ENCODE measurements at places on chromosomes 3 and 15. TPM values are rescaled to one million over a fixed set of nuclear protein-coding genes. Genes with fewer than 3 reads are reported as not detected.

Gene TMEM39A
- 29.6 TPM for polyA plus RNA-seq

Gene CHP1
- polyA plus RNA-seq = 39.2 TPM

Gene CYP8B1
- polyA plus RNA-seq = not detected

Gene NR1I2
- not detected for polyA plus RNA-seq

Gene FOXP1
- polyA plus RNA-seq = 43.3 TPM

Gene PCLAF
- polyA plus RNA-seq = 60.5 TPM

DNA sequence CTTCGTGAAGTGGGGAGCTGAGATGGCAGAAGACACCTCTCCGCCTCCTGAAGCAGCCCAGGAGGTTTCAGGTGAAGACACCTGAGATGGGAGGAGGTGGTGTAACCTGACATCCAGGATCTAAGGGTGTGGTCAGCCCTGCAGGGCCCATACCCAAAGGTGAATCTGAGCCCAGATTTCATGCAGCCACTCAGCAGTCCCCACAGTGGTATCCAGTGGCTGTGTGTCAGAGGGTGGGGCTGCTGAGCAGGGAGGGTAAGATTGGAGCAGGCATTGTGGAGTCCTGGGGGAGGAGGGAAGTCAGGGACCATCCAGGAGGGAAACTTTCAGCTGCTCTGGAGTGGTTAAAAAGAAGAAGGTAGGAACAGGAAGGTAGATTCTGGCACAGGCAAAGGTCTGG lies 46.0 kb upstream of the SMAD6 start:
- no peak for DNase-seq

DNA sequence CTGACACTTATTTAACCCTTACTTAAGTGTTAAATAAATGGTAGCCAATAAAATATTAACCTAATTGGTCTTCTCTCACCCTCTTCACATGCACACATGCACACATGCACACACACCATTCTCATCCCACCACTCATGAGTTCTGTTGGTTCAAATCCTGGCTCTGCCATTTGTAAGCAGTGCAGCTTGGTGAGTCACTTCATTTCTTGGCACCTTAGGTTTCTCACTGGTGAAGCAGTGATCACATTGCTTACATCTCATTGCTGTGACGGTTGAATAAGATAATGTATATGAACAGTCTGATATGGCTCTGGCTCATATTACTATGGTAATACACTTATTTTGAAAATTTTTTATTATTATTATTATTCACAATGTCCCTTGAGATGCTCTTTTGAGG lies 33.8 kb downstream of the RIOX2 start:
- DNase-seq = peak; percentile 49

GRCh38 chr3:51684971-51685751 lies 14.1 kb downstream of the TEX264 start:
- DNase-seq = no peak

DNA sequence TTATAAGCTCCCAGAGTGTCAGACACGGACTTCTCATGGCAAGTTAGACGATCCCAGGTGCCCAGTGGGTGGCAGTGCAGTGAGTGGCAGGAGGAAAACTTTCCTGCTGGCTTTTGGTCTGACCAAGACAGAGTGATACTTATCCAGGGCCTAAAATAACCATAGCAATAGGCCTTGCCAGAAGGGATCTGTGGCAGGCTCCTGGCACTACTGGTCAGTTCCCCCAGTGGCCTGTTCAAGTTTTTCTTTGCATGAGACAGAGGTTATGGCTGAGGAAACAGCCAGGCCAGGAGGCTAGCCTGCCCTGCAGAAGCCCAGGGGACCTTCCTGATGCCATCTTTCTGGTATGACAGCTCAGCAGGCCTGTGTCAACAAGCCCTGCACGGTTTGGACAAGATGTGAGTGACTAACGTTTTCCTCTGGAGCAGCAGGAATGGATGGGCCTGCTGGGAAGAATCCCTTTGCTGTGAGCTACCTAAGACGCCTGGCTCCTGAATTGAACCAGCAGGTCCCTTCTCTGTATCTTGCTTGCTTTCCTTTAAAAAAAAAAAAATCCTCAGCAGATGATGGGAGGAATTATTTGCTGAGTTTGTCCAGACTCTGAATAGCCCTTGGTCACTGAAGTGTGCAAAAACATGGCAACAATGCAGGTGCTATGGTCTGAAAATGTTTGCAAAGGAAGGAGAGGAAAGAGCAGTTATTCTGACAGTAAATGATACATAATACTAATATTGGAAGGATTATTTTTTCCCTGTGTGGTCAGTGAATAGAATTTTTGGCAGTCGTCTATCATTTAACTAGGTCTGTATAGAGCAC lies 18.0 kb downstream of the SCG5 start:
- peak; percentile 86 for DNase-seq

- peak; percentile 68 for DNase-seq
These were observed 187.5 kb downstream of the KLHL25 start for GRCh38 chr15:85607141-85607806.

- DNase-seq = no peak
These were observed 110.7 kb upstream of the C3orf80 start for GRCh38 chr3:160114355-160114995.

- DNase-seq = no peak
These were observed 3.8 kb downstream of the VEPH1 start for GRCh38 chr3:157499342-157499963.

GRCh38 chr15:66698318-66698961 lies 3.6 kb upstream of the SMAD6 start:
- peak; percentile 56 for DNase-seq

DNA sequence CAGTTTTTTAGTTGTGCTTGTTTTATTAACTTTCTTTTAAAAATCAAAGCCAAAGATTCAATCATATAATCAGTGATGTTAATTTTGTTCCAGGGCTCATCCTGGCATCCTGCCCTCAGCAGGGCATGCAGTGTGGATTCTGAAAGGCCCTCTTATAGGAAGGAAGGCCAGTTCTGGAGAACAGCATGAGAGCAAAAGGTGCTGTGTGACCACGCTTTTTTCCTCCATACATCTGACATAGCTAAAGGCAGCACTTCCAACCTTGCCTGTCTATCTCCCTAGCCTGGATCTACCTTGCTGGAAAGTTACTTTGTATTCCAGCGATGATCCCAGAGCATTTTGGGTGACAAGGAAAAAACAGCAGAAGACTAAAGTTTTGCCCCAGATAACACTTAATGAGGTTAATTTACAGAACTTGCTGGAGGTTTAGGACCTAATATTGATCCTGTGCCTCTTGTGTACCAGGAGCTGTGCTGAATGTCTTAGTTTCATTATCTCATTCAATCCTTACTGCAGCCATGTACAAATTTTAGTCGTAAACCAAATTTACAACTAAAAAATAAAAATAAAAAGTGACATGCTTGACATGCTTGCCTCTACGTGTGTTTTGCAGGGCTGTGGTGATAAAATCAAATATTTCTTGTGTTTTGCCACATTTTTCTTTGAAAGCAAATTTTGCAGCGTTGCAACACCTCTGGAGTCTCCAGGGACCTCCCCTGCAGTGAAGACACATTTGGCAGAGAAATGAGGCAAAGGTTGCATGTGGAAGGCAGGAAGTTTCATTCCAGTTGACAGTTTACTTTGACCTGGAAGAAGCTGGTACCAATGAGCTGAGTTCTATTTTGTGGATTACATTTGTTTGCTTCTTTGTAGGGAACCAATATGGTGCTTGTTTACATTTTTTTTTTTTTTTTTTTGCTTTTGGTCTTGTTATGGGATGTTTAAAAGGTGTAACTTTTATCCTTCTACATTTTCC lies 13.2 kb downstream of the IL1RAP start:
- no peak for DNase-seq

DNA sequence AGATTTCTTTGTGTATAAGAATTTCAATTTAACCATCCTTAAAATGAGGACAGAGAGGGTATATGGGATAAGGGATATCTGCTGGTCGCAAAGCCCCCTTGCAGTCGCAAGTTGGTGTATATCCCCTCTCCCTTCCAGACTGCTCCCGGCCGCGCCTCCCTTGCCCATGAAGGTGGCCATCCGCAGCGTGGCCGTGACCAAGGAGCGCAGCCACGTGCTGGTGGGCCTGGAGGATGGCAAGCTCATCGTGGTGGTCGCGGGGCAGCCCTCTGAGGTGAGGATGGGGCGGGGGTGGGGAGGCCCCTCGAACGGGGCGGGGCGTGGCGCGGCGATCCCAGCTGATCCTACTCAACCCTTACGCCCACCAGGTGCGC lies 29.4 kb downstream of the NBEAL2 start:
- DNase-seq = no peak
